Fibroblast of pulmonary artery (primary cell): ENCODE measurements at places on chromosomes 6 and 20.

DNA sequence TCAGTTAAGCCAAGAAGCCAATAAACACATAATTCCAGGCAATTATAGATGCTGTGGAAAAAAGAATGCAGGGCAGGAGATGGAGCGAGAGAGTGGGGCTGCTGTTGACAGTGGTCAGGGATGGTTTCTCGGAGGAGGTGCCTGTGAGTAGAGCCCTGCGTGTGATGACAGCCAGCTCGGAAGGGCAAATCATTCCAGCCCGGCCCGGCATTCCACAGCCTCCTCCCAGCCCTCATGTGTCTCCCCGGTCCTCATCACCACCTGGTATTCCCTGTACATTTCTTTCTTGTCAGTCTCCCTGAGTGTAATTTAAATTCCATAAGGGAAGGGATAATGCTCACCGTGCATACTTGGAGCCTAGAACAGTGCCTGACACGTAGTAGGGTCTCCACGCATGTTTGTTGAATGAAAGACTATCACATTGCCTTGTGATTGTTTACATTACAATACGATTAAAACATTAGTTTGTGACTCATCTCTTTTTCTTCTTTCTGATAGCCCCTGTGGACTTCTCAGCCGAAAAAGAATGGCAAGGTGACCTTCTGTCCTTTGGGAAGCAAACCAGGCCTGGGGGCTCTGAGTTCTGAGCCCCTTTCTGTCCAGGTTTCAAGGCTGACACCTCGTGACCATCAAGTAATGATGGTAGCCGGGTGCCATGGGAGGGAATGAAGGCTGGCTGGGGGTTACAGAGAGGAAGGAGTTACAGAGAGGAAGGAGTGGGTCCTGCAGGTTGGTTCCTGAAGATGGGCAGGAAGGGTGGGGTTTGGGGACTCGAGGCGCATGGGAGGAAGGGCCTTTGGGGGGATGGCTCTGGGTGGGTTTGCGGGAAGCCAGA is 379.5 kb upstream of the SULF2 start:
- no peak for DNase-seq

DNA sequence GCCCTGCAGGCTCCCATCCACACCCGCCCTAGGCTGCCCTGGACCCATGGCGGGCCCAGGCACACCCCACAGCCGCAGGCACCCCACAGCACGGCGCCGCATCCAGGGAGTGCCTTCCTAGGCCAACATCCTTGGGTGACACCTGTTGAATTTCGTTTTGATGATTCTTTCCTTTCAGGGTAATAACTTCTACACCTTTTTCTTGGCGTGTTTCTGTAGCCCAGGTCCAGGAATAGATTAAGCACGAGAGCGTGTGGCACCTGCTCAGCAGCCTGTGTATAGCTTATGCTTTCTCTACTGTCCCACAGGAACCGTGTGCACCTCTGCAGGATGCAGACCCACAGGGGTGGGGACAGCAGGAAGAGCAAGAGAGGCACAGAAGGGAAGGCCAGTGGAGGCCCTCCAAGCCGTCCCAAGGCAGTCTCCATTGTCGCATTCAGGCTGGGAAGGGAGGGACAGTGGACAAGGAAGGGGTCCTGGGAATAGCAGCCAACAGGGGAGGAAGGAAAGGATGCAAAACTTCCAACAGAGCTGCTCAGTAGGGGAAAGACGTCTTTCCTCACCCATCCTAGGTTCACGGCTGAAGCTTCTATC is 118.1 kb upstream of the AFDN start:
- no peak for DNase-seq

DNA sequence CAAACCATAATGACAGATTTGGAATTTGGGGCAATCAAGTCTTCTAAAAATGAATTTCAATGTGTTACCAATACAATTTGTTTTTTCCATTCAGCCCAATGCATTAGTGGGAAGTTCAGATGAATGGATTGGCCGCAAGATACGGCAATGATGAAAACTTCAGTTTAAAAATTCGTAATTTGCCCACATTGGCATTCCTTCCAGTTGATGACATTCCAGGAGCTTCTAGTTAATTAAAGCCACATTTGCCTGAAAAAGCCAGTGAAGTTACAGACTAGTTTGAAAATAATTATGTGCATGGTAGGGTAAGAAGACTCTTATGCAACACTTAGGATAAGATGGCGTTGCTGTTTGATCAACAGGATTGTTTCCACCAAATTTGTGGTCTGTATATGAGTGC is 46.2 kb downstream of the NHLRC1 start:
- DNase-seq: no peak

GRCh38 chr20:31590717-31591225 is 14.3 kb upstream of the ID1 start:
- DNase-seq: no peak

- DNase-seq: peak; percentile 54
These were observed 248.1 kb upstream of the OPRM1 start for GRCh38 chr6:153790876-153791473.

DNA sequence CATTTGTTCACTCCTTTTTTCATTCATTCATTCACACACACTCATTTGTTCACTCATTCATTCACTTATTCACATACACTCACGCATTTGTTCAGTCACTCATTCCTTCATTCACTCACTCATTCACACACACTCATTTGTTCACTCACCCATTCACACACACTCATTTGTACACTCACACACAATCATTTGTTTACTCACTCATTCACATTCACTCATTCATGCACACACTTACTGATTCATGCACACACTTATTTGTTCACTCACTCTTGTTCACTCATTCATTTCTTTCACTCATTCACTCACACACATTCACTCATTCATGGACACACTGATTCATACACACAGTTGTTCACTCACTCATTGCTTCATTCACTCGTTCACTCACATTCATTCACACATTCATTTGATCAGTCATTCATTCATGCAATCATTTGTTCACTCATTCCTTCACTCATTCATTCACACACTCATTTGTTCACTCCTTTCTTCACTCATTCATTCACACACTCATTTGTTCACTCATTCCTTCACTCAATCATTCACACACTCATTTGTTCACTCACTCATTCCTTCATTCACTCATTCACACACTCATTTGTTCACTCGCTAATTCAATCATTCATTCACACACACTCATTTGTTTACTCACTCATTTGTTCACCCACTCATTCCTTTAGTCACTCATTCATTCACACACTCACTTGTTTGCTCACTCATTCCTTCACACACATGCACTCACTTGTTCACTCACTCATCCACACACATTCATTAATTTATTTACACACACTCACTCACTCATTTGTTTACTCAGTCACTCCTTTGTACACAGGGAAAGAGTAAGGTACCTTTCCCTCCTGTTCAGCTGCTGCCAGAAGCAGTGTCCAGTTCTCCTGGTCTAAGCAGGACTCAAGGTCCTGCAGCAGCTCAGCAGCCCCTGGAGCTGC is 50.7 kb upstream of the BHLHE23 start:
- DNase-seq: peak; percentile 29

DNA sequence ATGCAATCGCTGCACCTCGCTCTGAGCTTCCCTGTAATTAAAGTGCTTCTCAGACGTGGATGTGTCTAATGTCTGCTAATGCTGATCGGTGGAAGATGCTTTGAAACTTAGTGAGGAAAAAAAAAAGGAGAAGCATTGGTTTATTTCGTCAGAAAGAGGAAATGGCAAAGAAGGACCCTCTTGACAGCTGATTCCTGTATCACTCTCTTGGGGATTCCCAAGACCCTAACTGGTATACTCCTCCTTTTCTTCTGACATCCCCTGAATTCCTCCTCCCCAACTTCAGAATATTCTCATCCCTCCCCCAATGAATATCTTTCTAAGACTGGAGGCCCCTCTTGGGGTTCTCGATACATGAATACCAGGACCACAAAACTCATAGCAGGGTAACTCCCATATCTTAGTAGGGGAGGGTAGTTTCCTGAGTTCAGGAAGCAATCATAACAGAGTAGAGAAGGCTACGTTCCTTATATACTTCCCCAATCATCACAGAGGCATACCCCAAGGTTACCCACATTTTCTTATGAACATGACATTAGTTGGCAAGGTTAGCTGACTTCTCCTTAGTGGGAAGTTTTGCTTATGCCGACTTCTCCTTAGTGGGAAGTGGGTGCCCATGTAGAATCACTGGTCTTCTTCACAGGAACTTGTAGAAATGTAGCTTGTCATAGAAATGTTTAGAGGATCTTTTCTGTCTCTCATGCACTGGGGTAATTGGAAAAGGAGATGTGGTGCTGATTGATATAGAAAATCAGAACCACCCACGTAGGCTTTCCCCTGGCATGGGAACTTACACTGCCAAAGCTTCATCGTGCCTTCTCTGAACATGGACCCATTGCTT is 63.8 kb upstream of the ATXN1 start:
- DNase-seq: no peak

- peak; percentile 5 for DNase-seq
These were observed 31.3 kb upstream of the AAR2 start for GRCh38 chr20:36205026-36205425.

DNA sequence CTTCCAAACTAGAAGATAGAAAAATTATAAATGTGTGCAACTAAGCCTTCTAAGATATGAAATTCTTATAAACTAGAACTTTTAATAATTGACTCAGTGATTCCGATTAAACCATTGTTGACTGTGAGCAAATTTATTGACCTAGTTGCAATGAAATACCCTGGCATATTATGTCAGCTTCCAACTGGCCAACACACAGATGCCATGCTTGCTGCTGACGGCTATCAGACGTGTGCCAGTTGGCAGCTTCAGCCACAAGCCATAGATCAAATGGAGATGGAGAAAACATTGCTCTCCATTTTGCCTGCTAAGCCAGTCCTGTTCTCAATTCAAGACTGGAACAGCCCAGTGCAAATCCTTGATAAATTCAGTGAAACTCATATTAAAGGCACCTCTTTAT is 101.7 kb upstream of the HDGFL1 start:
- DNase-seq: no peak

- DNase-seq: peak; percentile 87
These were observed 169.7 kb upstream of the TNFAIP3 start for GRCh38 chr6:137697267-137697938.

DNA sequence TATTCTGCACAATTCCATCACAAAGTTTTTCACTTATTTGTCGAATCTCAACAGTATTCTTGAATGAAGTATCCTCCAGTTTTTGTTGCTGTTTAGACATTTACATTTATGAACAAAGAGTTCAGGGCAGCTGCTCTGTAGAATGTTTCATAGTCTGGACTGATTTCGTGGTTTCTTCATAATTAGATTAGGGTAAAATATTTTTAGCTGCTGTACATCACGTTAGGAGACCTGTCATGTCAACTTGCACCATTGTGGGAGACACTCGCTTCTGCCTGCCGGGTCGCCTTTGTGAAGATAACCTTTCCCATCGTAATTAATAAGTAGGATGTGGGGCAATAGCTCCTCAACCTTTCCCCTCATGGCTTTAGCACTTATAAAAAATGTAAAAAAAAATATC is 27.5 kb upstream of the RPS6KA2 start:
- no peak for DNase-seq

DNA sequence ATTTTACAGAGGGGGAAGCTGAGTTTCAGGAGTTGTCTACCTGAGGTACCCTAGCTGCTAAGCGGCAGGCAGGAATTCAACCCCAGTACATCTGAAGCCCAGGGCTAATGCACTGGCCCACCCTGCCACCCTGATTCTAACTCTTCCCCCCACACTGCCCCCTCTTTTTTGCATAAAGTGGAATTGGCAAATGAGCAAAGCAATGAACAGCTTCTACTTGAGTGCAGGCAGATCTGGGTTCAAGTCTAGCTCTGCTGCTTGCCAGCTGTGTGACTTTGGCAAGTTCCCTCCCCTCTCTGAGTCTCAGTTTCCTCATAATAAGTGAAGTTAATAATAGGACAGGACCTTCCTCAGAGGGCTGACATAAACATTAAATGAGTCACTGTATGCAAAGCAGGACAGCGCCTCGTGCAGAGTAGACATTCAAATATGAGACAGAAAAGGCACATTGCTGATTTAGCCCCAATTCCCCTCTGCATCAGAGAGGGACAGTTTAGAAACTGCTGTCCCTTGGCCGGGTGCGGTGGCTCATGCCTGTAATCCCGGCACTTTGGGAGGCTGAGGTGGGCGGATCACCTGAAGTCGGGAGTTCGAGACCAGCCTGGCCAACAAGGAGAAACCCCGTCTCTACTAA is 4.7 kb downstream of the ADA start:
- peak; percentile 59 for DNase-seq

GRCh38 chr20:49979030-49979832 is 3.5 kb upstream of the SNAI1 start:
- peak; percentile 33 for DNase-seq
